ENCODE measurements at places on chromosomes 4 and X.
A peak's percentile ranks its signal among the peaks of the same experiment; 100 is the strongest.

- DNase-seq = no peak
Observed at GRCh38 chr4:8261851-8262535, 7.6 kb upstream of the HTRA3 start.

GRCh38 chr4:147960971-147961370 is 229.1 kb downstream of the ARHGAP10 start:
- no peak for DNase-seq

DNA sequence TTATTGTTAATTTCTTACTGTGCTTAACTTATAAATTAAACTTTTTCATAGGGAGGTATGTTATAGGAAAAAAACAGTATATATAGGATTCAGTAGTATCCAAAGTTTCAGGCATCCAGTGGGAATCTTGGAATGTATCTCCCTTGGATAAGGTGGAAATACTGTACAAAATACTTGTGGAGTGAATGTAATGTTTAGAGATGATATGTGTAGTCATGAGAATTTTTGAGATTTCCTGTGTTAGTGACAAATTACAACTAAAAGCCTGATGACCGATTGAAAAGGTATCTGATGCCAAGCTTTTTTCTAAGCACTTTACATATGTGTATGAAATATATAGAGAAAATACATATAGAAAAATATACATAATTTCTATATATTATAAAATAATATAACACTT is 69.2 kb downstream of the STK32B start:
- no peak for DNase-seq

- DNase-seq = no peak
Observed at GRCh38 chr4:125547836-125548235, 233.1 kb downstream of the FAT4 start.

GRCh38 chr4:38846015-38846414 is 10.6 kb downstream of the TLR6 start:
- DNase-seq = no peak

DNA sequence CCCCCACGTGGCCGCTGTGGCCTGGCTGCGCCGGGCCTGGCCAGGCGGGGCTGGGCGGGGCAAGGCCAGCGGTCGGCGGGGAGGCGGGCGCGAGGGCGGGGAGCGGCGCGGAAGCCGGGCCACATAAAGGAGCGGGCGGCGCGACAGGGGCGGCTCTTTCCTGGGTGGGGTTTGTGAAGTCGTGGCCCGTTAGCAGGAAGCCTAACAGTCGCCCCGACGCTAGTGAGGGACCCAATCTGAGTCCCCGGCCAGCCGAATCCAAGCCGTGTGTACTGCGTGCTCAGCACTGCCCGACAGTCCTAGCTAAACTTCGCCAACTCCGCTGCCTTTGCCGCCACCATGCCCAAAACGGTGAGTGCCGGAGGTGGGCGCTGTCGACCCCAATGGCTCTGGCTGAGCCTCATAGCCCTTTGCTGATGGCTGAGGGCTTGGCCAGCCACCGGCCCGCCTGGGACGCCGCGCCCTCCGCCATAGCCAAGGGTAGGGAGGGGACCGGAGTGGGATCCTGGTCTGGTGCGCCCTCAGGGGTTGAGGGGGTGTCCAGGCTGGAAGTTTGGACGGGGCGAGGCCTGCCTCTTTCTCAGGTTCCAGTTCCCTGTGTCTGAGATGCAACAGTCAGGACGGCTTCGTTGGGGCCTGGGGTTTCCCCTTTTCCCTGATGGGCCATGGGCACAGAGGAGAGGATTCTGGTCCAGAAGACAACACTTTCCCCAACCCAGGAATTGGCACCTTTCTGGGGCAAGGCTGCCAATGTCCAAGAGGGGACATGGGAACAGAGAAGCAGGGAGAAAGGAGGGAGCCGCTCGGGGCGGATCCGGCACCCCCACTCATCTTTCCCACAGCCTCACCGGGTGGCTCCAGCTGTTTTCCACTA is at the start of gene MSN:
MSN (plus strand) TSS at position 152 of the 874 bp plus-strand sequence; CDS start at position 340, 188 bp downstream.
- peak; percentile 2 for DNase-seq

- no peak for DNase-seq
Observed at GRCh38 chr4:5399790-5400421, 308.5 kb downstream of the EVC2 start.

DNA sequence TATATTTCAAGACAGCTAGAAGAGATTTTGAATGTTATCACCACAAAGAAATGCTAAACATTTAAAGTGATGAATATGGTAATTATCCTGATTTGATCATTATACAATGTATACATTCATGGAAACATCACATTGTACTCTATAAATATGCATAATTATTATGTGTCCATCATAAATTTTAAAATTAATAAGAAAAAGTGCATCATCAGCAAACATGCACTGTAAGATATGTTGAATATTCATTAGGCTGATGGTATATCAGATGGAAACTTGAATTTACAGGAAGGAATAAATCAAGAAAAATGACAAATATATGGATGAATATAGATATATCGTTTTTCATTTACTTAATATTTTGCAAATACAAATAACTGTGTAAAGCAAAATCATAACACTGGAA is 812.1 kb upstream of the INTU start:
- DNase-seq = no peak

DNA sequence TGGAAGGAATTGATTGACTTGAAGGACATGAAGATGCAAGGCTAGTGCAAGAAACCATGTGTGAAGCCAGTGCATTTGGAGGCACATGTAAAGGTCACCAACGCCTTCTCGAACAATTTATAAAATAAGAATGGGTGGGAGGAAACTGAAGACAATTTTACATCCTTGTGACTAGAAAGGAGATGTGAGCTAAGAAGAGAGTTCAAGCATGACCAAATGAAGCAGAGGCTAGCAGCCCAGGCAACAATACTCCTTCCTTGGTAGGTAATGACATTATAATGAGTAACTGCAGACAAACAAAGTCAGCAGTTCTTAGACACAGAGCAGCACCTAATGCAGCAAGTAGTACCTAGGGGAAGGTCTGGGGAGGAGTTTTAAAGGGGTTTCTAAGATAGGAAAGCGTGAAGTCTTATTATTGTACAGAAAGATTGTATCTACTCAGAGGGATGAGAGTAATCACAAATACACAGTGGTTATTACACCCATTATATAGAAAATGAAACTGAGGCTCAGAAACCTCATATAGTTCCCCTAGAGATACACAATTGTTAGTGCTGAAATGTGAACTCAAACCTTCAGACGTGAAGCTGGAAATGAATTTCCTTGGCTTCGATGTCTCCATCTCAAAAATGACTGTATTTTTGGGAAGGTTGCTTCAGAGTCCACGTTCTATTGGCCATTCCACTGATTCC is 56.1 kb downstream of the ATXN3L start:
- no peak for DNase-seq

DNA sequence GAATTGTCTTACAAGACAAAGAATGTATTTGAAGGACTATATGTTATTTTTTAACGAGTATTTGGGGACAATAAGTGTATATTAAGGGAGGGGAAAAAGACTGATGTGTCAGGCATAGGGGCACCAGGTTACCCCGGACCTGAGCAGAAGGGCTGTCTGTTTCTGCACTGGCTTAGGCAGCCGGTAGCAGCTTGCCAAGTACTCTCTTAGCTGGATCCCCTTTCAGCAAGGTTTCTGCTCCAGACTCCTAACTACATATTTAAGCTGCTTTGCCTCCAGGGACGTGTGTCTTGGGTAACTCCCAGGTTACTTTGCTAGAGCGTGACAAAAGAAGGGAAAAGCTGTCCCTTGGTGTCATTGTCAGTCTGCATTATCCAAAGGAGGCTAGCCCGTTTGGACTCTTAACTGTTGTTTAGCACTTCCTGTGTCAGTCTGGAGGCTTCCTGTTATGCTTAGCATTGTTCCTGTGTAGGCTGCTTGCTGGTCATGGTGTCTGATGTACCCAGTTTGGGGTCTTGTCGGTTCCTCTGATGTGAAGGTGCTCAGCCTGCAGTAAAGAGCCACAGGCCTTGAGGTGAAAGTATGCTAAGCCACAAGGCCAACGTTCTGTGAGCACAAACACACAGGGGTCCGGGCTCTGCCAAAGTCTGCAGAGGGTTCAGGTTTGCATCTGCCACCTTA is 11.6 kb downstream of the CXCR3 start:
- DNase-seq = no peak

Data from nucleus accumbens (tissue), 56 donors.